ENCODE measurements at places on chromosomes 5 and 9. TPM values are rescaled to one million over a fixed set of nuclear protein-coding genes. Genes with fewer than 3 reads are reported as not detected.

GRCh38 chr9:130943777-130944176 lies 4.7 kb upstream of the FIBCD1 start:
- DNase-seq: no peak
- H3K4me3 ChIP-seq: no peak overlapping the region
- peaks cover 9% of the 10 kb centered on the region for H3K27me3 ChIP-seq

DNA sequence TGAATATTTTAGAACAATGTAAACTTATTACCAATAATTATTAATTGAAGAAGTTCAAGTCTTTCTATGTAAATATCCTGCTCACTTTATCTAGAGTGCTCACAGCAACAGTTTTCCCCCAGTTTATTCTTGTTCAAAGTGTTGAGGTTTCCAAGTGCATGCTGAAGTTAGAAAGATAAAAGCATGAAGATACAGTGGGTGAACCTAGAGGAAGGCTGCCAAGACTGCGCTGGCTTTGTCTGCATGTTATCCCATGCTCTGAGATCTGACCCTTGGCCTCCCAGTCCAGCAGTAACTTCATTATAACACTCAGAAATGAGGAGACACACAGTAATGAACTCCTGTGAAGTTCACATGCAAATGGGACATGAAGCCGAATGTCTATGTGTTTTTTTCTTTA lies 76.0 kb upstream of the PIP5K1B start:
- H3K27ac ChIP-seq: no peak overlapping the region
- no peaks in the 10 kb centered on the region for H3K4me1 ChIP-seq
- H3K27me3 ChIP-seq: no peaks in the 10 kb centered on the region
- DNase-seq: no peak
- no peaks in the 10 kb centered on the region for H3K36me3 ChIP-seq

GRCh38 chr9:124372038-124372437 lies 43.2 kb downstream of the PSMB7 start:
- no peak overlapping the region for H3K4me3 ChIP-seq
- DNase-seq: no peak
- H3K27me3 ChIP-seq: no peaks in the 10 kb centered on the region
- H3K27ac ChIP-seq: no peak overlapping the region

DNA sequence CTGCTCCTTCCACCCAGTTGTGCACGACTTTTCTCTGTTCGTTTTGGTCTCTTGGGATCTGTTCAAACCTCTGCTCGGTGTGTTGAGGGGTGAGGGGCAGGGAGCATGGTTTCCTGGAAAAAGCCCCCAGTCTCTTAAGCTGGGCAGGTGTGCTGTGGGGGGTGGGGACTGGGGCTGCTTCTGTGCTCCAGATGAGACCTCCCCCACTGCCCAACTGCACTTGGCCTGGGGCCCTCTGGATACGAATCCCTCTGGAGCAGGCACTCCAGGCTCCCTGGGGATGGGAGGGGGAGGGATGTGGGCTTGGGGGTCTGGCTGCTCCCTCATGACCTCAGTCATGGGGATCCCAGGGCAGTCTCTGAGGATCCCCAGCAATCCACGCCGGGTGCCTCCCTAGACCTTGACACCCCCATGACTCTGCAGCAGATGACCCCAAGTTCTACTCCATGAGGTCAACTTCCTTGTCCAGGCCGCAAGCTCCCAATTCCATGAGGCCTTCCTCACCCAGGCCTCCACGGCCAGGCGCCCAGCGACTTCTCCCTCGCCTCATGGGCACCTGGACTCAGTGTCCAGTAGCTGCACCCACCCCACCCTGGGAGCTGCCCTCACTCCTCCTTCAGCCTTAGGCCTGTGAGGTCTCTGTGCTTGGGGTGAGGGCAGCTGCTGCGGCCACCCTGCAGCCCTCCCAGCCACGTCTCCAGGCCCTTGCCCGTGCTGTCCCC lies 5.9 kb upstream of the AHRR start:
- peaks cover 5% of the 10 kb centered on the region for H3K36me3 ChIP-seq
- H3K4me1 ChIP-seq: peaks cover 23% of the 10 kb centered on the region
- H3K4me3 ChIP-seq: no peak overlapping the region
- H3K27me3 ChIP-seq: no peaks in the 10 kb centered on the region
- no peak overlapping the region for H3K27ac ChIP-seq

DNA sequence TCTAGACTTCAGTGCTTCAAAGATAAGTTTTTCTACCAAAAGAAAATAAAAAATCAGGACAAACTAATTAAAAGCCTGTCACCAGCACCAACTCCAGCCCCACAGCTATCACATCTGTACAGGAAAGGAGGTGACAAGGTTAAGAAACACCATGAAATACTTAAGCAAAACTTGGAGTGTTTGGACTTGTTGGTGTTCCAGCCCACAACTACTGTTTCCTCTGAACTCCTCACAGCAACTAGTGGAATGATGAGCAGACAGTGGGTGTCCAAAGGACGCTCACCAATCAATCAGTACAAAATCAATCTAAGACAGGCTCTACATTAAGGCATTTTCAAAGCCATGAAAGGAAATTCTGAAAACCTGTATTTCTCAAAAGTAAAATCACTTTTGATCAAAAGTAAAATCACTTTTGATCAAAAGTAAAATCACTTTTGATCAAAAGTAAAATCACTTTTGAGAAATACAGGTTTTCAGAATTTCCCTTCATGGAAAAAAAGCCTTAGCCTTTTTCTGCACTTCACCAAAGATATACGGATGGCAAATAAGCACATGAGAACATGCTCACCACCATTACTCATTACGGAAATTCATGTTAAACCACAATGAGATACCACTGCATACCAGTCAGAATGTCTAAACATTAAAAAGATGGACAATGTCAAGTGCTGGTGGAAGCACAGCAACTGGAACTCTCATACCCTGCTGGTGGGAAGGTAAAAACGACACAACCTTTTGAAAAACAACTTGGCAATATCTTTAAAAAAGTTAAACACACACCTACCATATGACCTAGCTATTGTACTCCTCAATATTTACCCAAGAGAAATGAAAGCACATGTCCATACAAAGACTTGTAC lies 79.7 kb downstream of the MED27 start:
- peak; percentile 36 for DNase-seq
- H3K4me1 ChIP-seq: peaks cover 33% of the 10 kb centered on the region
- H3K27me3 ChIP-seq: no peaks in the 10 kb centered on the region
- no peak overlapping the region for H3K4me3 ChIP-seq

GRCh38 chr9:124496075-124496449 lies 11.1 kb downstream of the NR5A1 start:
- no peak for DNase-seq
- H3K4me1 ChIP-seq: peaks cover 34% of the 10 kb centered on the region
- H3K36me3 ChIP-seq: no peaks in the 10 kb centered on the region
- H3K27ac ChIP-seq: no peak overlapping the region
- H3K27me3 ChIP-seq: no peaks in the 10 kb centered on the region

DNA sequence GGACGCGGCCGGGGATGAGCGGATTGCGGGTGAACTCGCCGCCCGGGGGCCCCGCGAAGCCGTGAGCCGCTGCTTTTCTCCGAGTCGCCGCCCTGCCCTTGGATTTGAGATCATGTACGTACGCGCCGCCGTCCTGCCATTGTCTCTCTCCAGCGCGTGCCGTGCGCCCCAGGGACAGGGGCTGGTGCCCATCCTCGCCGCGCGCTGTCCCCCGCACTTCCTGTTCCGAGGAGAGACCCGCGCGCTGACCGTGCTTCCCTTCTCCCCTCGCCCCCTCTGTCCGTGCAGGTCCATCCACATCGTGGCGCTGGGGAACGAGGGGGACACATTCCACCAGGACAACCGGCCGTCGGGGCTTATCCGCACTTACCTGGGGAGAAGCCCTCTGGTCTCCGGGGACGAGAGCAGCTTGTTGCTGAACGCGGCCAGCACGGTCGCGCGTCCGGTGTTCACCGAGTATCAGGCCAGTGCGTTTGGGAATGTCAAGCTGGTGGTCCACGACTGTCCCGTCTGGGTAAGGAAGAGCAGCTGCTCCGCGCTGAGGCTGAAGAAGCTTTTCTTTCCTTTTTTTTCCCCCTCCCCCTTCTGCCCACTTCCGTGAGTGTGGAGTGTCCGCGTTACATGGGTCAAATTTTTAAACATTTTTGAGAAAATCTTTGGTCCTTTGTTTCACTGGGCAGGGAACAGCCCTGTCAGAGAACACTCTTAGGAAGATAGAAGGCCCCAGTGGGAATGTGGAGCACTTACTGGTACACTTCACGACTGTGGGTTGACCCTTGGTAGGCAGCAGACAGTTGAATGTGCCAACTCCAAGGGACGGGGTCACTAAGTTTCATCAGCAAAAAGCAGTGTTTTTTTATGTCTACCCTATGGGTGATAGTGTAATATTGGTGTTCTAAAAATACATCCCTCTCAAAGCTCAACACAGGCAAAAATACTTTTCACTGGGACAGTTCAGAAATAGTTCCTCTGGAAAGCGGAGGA lies 727 bp downstream of the RHOBTB3 start:
- H3K27me3 ChIP-seq: no peaks in the 10 kb centered on the region
- no peaks in the 10 kb centered on the region for H3K36me3 ChIP-seq
- H3K27ac ChIP-seq: peak overlapping the region; percentile 70
- H3K4me3 ChIP-seq: peak overlapping the region; percentile 78

DNA sequence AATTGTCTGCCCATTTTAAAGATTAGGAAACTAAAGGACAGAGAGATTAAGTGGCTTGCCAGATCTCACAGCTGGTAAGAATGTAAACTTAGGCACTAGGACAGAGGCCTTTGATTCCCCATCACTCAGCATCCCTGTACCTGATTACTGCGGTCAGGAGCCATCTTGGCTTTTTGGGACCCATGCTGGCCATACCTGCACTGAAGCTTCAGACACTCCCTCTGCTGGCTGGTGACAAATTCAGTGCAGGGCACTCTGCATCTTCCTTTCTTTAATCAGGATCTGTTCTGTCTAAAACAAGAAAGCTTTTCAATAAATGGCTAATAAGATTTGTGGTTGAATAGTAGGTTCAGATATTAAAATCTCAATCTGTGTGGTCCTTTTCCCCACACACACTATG lies 215.5 kb upstream of the RORB start:
- DNase-seq: no peak
- peaks cover 4% of the 10 kb centered on the region for H3K4me1 ChIP-seq
- H3K27me3 ChIP-seq: no peaks in the 10 kb centered on the region
- no peaks in the 10 kb centered on the region for H3K36me3 ChIP-seq
- H3K4me3 ChIP-seq: no peak overlapping the region

DNA sequence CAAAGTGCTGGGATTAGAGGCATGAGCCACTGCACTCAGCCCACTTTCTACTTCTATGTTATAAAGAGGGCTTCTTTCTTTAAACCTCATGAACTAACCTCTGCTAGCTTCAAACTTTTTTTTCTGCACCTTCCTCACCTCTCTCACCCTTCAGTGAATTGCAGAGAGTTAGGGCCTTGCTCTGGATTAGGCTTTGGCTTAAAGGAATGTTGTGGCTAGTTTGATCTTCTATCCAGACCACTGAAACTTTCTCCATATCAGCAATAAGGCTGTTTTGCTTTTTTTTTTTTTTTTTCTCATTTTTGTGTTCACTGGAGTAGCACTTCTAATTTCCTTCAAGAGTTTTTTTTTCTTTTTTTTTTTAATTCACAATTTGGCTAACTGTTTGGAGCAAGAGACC lies 216.4 kb upstream of the MAP3K1 start:
- H3K4me1 ChIP-seq: no peaks in the 10 kb centered on the region
- 0 out of 2 replicates have a peak, but pooled peaks cover 4% of the 10 kb centered on the region for H3K27me3 ChIP-seq
- DNase-seq: no peak
- H3K27ac ChIP-seq: no peak overlapping the region
- no peaks in the 10 kb centered on the region for H3K36me3 ChIP-seq

DNA sequence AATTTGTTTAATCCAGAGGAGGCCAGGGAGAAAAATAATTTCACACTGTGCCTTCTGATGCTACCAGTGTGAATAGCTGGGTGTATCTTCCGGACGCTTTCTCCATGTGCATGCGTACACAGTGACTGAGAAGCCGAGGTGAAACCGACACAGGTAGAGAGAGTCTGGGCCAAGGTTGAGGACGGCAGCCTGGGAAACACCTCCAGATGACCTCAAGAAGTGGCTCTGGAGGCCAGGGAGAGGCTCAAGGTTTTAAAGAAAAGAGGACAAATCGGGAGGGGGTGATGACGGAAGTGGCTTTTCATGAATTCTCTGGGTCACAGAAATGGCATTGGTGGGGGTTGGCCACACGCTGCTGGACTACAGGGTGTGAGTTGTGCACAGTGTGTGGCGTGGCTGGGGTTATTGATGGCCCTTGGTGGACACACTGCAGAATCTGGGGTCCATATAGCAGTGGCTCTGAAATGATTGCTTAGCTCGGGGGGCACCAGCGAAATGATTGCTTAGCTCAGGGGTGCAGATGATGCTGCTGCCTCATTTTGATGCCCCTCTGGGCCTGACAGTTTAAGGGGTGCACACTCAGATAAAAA lies 34.1 kb upstream of the LRRC14B start:
- no peak overlapping the region for H3K4me3 ChIP-seq
- no peaks in the 10 kb centered on the region for H3K4me1 ChIP-seq
- no peaks in the 10 kb centered on the region for H3K27me3 ChIP-seq
- no peak overlapping the region for H3K27ac ChIP-seq

- no peaks in the 10 kb centered on the region for H3K36me3 ChIP-seq
- H3K4me1 ChIP-seq: peaks cover 11% of the 10 kb centered on the region
- no peaks in the 10 kb centered on the region for H3K27me3 ChIP-seq
- no peak overlapping the region for H3K4me3 ChIP-seq
- no peak for DNase-seq
Observed at GRCh38 chr5:132181011-132181629, 46.5 kb downstream of the P4HA2 start.

DNA sequence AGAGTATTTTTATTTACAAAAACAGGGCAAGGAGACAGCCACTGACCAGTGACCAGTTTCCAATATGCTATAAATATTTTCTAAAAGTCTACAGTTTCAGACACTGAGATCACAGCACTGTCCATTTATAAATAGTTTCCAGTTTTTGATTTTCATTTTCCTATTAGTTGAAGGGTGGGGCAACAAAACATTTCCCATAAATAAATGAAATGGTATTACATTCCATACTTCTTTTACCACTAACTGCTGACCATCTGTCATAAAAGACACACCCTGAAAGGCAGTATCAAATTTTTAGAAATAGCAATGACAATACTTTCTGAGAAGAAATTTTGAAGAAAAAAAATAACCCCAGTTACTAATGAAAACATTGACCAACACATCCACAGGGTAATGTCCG lies 126.7 kb downstream of the ARSB start:
- H3K36me3 ChIP-seq: no peaks in the 10 kb centered on the region
- no peak overlapping the region for H3K4me3 ChIP-seq
- H3K4me1 ChIP-seq: no peaks in the 10 kb centered on the region
- no peaks in the 10 kb centered on the region for H3K27me3 ChIP-seq
- no peak for DNase-seq

- H3K4me3 ChIP-seq: no peak overlapping the region
- H3K4me1 ChIP-seq: peaks cover 5% of the 10 kb centered on the region
- H3K27ac ChIP-seq: no peak overlapping the region
- H3K27me3 ChIP-seq: no peaks in the 10 kb centered on the region
- DNase-seq: no peak
Observed at GRCh38 chr9:112097712-112098688, 77.1 kb downstream of the SUSD1 start.

The EMB gene
- 48.9 TPM for total RNA-seq

The SPINK4 gene
- total RNA-seq: not detected

The SLC6A18 gene
- not detected for total RNA-seq

The CDHR2 gene
- total RNA-seq: 0.21 TPM

The TLX3 gene
- total RNA-seq: not detected

The BRD8 gene
- 33.4 TPM for total RNA-seq

The PCDHGB7 gene
- total RNA-seq: 1.3 TPM

The ZNF366 gene
- 0.18 TPM for total RNA-seq

The KIAA0825 gene
- total RNA-seq: 1.3 TPM

The ZBTB5 gene
- total RNA-seq: 13.3 TPM

The CARD6 gene
- 0.64 TPM for total RNA-seq

The CSF1R gene
- total RNA-seq: 4.4 TPM

The TUBB4B gene
- total RNA-seq: 365 TPM

The DAPK1 gene
- 94.7 TPM for total RNA-seq

The ACTBL2 gene
- total RNA-seq: not detected

The PHF24 gene
- not detected for total RNA-seq

Data from GM12878 (cell line).